ENCODE measurements at places on chromosomes 1 and 21.
A peak's percentile ranks its signal among the peaks of the same experiment; 100 is the strongest.

DNA sequence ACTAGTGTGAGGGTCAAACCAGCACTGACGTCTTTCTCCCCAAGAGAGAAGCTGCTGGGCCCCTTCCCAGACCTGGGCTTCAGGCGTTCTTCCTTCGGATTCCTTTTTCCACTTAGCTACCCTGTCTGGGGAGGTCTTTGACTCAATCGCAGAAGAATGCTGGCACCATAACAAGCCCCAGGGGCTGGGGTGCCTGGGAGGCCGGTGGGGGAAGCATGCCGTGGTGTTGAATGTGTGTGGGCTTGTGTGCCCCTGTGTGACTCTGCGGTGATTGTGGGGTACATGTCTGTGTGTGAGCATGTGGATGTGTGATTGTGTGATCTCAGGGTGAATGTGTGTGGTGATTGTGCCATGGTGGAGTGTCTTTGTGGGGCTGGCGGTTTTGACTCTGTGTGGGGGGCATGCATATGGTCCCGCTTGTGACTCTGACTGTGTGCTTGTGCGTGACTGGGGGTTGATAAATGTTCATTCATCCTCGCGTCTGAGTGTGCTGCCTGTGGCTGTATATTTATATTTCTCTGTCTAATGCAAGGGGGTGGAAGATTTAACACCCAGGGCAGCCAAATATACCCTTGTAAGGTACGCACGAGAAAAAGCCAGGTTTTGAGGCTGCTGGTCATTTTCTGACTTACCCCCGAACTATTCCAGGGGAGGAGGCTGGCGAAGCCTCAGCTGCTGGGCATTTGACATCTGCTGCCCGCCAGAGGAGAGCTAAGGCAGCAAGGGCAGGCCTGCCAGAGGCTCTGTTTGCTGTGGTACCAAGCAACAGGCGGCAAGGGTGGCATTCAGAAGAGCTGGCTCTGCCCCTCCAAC is 1.1 kb upstream of the SYNC start:
- DNase-seq: peak; percentile 87

DNA sequence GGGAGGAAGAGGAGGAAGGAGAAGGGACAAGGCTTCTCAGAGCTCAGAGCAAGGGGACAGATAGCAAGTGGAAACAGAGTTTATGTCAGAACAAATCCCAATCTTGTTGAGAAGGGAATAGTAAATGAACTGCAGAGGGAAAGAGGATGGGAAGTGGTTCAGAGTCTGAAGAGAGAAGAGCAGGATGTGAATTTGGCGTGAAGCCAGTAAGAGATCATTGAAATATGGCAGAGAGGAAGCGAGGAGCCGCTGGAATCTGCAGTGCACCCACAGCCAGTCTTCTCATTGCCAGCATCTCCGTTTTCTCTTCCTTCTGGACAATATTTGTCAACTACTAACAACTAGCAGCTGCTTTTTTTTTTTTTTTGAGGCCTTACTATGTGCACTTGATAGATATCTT is 19.1 kb downstream of the OLFML3 start:
- DNase-seq: no peak

- DNase-seq: no peak
Observed at GRCh38 chr1:231369282-231369681, 31.2 kb downstream of the SPRTN start.

DNA sequence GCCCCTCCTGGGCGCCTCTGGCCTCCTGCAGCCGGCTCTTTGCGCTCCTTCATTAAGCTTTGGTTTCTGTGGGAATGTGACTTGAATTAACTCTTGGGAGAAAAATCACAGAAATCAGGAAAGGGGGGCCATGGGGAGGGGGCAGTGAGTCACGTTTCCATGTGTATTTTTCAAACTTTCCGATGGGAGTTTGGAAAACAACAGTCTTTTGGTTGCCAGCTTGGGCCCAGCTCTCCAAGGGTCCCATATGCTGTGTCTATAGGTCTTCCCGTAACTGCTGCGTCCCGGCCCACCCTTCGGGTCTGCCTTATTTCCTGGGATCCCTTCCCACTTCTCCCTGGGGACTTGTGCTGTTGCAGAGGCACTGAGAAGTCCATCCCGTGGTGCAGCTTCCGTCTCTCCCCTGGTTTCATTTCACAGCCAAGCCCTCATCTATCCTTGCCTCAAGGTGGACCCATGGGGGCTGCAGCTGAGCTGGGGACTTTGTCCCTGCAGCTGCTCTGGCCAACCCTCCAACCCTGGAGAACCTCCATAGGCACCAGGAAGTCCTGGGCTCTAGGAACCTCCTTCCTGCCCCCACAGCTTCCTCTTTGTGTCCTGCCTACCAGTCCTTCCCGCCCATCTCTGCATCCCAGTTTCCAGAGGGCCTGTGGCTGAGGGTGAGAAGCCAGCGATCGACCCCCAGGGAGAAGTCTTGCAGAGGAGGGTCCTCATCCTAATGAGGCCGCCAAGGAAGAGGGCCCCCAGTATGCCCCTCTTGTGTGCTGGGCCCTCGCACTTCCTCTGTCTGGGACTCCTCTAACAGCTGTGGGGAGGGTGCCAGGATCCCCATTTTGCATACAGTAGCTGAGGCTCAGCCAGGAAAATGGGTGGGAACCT is 11.6 kb upstream of the LMNA start:
- DNase-seq: peak; percentile 46

- DNase-seq: no peak
Observed at GRCh38 chr1:42692911-42693310, 10.7 kb downstream of the YBX1 start.

DNA sequence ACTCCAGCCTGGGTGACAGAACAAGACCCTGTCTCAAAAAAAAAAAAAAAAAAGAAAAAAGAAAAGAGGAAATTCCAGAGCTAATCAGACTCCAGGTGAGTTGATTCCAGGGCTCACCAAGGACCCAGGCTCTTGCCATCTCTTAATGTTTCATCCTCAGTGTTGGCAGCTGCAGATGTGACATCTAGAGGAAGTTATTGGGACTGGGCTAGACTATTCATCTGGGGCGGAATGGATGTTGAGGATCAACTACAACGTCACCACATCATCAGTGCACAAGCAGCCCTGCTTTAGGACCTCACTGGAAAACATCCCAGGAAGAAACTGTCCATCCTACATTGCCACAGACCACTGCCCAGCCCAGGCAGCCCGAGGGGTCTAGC is 28.6 kb upstream of the PARP1 start:
- no peak for DNase-seq

- no peak for DNase-seq
Observed at GRCh38 chr21:42565206-42565810, 51.7 kb downstream of the SLC37A1 start.

- no peak for DNase-seq
Observed at GRCh38 chr1:5798151-5798730, 194.0 kb downstream of the NPHP4 start.

GRCh38 chr1:107940701-107941100 is 24.3 kb downstream of the VAV3 start:
- no peak for DNase-seq

- DNase-seq: peak; percentile 67
Observed at GRCh38 chr1:234486858-234487840, 8.2 kb upstream of the TARBP1 start.

DNA sequence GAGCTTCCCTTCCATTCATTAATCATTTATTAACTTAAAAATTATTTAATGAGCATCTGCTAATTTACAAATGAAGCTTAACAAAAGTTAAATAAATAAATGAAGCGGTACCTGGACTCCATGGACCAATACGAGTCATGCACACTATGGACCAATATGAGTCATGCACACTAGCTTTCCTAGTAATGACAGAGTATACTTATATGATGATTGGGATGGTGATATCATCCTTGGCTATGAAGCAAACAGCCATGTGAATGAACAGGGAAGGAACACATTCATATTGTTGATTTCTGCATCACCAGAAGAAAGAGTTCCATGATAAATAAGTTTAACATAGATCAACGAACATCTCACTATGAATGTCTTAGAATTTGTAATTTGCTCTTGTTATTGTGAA is 109.9 kb downstream of the SPAG17 start:
- DNase-seq: no peak

GRCh38 chr1:32518976-32519375 is 20.3 kb upstream of the ZBTB8A start:
- DNase-seq: no peak

GRCh38 chr1:53328541-53329499 is 950 bp upstream of the LRP8 start:
- DNase-seq: no peak

GRCh38 chr1:192351550-192351949 is 34.8 kb downstream of the RGS21 start:
- no peak for DNase-seq

- no peak for DNase-seq
Observed at GRCh38 chr1:88982055-88982454, 10.4 kb downstream of the KYAT3 start.

DNA sequence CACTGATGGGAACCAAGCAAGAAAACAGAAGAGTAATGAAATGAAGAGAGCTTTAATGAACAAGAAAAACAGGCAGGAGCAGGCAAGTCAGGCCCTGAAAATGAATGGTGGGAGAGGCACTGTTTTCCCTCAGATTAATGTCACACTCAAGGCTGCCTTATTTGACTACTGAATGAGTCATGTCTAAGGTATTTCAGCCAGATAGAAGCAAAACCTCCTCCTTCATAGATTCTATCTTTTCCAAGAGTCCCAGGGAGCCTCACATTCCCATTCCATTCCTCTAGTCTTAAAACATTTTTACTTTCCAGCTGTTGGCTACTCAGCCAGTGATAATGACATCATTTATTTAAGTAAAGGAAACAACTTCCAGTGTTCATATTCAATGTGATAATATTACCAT is 228.4 kb upstream of the NRIP1 start:
- DNase-seq: peak; percentile 71

- DNase-seq: no peak
Observed at GRCh38 chr1:241666419-241666818, 14.3 kb downstream of the WDR64 start.

GRCh38 chr21:45114072-45114471 is 39.7 kb downstream of the ADARB1 start:
- no peak for DNase-seq

DNA sequence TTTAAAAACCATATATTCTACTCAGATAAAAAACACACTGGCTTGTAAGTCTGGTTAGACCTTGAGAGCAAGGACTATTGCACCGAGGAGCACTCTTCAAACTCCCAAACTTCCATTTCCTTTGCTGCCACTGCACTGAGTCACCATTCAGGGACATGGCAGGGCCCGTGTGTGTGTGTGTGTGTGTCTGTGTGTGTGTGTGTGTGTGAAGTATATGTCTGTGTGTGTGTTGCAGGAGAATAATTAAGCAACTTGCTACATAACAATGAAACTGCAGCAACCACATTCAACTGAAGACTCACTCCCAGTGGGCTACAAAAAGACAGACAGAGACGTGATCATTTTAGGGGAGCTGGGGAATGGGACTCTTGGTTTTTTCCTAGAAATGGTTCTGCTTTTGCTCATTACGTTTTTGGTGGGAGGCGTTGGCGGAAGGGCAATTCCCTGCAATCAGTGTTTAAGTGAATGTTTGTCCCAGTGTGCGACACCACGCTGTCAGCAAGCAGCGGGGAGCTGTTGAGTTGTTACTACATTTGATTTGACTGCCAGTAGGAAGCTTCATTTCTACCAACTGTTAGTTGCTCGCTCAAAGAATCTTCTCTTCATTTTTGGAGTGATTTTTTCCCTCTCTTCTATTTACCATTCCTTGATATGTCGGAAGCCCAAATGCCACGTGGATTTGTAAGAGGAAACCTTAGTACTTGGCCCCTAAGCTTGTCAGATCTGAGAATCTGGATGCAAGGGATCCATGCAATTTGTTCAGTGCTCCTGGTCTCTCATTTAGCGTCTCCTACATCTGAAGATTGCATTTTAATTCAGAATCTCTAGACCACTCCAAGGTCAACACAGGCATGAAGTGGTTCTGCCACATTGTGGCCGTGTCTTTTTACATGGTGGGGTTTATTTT is 36.1 kb downstream of the ESRRG start:
- DNase-seq: no peak

GRCh38 chr1:71298633-71299032 is 217.8 kb upstream of the ZRANB2 start:
- DNase-seq: no peak

DNA sequence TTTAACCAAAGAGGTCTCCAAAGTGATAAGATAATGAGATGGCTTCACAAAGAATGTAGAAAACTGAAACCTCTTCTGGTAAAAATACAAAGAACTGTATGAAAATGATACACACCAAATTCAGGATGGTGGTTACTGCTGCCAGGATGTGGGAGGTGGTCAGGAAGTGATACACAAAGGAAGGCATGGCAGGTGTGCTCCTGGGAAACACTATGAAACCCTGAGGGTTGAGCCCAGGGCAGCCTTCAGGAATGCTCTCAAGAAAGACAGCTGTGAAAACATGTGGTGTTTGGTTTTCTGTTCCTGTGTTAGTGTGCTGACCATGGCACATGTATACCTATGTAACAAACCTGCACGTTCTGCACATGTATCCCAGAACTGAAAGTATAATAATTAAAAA is 109.3 kb downstream of the NTNG1 start:
- DNase-seq: no peak

DNA sequence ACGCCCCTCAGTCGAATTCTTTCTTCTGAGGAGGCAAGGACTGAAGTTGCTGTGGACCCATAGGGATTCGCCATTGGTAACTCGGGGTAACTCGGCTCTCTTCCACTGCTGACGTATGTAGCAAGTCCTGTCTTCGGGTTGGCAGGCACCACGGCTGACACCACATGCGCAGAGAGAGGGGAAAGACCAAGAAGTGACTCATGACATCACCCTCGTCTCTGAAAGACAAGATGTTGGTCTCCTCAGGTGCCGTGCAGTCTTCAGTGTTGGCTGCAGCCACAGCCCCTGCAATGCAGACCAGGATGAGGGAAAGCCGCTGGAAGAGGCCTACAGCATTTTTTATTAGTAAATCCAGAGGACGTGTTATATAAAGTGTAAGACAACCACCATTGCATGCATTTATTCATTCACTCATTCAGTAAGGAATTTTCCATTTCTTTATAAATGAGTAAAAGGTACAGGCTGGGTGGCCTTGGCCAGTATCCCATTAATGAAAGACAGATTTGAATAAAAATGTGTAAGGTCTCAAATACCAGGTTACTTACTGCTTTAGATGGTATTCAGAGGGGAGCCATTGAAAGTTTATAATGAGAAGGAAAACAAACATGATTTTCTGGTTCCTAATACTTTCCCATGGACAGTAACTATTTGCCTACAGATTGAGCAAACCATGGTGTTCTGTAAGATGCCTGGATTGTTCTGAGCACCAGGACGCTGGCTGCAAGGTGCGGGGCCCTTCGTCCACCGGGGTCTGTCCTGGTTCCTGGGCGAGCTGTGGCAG is 50.7 kb upstream of the IRF2BP2 start:
- DNase-seq: no peak

- DNase-seq: no peak
Observed at GRCh38 chr1:203031467-203031866, 5.2 kb downstream of the PPFIA4 start.
